ENCODE measurements at places on chromosomes 2 and 18.

- no peak for DNase-seq
Measured at GRCh38 chr2:36597003-36597531, 901 bp downstream of the FEZ2 start.

DNA sequence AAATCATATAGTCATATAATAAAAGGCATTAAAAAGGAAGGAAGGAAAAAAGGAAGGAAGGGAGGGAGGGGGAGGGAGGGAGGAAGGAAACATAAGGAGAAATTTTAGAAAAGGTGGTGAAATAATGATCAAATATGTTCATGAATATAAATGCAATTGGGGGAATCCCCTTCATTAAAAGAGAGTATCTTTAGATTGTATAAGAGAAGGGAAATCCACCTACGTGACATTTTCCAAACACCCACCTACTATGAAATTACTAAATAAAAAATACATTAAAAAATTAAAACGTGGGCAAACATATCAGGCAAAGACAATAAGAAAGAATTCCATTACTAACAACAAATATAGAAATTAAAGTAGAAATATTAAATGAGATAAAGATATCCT lies 203.4 kb upstream of the PARD3B start:
- no peak for DNase-seq

DNA sequence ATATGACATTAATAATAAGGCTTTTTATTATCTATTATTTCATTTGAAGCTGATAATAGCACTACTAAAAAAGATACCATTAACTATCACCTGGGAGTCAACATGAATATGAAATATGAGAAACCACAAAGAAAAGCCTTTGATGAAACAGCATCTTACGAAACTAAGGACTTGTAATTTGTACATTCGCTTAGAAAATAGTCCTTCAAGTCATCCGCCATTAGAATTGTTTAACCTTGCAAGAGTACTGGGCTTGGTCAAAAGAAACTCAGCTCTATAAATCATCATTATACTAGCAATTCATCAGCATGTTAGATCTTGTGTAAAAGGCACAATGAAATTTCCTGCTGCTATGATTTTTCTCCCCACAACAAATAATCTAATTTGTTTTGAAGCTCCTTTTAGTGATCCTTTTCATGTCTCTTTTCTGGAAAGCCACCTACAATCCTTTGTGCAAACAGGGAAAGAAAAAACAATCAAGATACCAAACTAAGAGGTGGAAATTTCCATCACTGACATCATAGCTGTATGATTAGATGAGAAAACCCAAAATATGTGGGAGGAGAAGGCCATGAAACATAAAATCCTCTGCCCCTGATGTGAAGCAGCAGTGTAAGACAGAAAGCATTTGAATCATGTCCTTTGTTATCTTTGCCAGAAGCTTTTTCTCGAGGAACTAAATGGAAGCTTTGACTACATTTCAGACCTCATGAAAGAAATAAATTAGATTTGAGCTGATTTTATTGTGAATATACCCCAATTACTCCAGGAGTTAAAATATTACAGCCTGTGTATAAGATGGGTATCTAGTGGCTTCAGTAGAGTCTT lies 31.2 kb downstream of the SCN9A start:
- DNase-seq = no peak

DNA sequence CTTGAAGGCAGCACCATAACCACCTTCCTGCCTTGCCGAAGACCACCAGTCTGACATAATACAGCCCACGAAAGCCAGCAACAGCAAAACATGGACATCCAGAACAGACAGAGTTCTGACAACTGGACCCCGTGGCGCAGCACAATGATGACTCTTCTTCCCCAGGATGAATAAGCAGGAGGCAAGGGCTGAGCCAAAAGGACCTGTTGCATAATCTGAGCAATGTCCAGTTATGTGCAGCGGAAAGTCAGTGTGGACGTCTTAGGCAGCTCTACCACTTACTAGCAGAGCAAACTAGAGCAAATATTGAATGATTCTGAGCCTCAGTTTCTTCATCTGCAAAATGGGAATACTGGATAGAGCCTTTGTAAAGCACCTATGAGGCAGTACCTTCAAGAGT lies 225.1 kb downstream of the ZBTB7C start:
- DNase-seq = no peak

GRCh38 chr2:201344663-201345366 lies 12.3 kb downstream of the FLACC1 start:
- DNase-seq = no peak

GRCh38 chr2:42829671-42830440 lies 37.5 kb upstream of the HAAO start:
- no peak for DNase-seq

GRCh38 chr2:219772697-219773096 lies 145.3 kb downstream of the SLC4A3 start:
- no peak for DNase-seq

DNA sequence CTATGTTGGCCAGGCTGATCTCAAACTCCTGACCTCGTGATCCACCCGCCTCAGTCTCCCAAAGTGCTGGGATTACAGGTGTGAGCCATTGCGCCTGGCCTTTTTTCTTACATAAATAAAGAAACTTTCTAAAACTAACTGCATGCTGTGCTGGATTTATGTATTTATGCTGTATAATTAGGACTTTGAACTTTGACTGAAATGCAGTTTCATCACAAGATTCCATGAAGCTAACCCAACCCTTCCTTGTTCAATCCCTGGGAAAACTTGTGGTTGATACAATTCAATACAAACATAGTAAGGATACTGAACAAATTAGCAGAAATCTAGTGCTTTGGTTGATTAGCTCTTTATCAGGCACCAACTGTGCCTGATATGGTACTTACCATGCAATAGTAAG lies 20.9 kb upstream of the SLC35F5 start:
- DNase-seq = no peak

DNA sequence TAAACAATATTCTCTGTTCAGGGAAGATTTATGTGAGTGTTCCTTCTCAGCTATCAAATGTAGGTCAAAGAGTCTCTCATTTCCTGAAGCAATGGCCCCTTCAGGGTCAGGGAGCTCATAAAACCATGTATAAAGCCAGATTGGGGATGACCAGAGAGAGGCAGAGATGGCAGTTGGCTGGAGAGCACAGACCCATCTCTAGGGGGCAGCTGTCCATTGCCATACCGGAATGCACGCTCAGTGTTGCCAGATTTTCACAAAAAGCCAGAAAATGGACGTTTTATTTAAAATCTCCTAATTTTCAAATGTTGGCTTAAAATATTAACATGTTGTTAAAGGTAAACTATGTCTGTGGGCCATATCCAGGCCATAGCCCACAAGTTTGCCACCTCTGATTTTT lies 1920.7 kb upstream of the CELF4 start:
- DNase-seq = no peak

- DNase-seq = no peak
Measured at GRCh38 chr2:196453613-196454047, 185.9 kb upstream of the CCDC150 start.

DNA sequence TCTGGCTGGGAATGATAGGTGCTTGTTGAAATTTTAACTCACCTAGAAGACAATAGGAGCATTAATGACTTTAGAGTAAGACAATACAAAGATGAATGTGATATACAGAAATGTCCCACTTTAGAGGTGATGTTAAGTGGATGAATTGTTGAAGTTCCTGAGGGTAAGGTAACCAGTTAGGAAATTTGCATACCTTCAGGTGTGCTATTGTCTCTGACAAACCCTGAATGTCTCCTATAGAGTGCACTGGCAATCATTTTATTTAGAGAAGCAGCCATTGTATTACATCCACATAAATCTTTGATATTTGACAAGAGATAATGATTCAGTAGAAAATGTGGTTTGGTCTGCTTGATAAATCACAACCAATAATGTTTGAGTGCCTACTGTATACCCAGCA lies 228.5 kb downstream of the RNF144A start:
- no peak for DNase-seq
